Activated CD8-positive, alpha-beta memory T cell treated with anti-CD3 and anti-CD28 coated beads for 36 hours (primary cell): ENCODE measurements at places on chromosomes 7 and 10. TPM values are rescaled to one million over a fixed set of nuclear protein-coding genes. Genes with fewer than 3 reads are reported as not detected.

Gene KCNMA1
- total RNA-seq, result not detected

Gene GSTO1
- total RNA-seq, result 133 TPM

Gene CUX1
- total RNA-seq, result 23.2 TPM

Gene EEPD1
- 0.48 TPM for total RNA-seq

Gene TUBB8
- total RNA-seq, result not detected

Gene LAMB1
- not detected for total RNA-seq

Gene ANKRD1
- not detected for total RNA-seq

Gene LOXL4
- total RNA-seq, result not detected

Gene SPDYE16
- total RNA-seq, result not detected

Gene NOM1
- total RNA-seq, result 33.4 TPM

Gene CYP26A1
- not detected for total RNA-seq
